ENCODE measurements at places on chromosomes 1 and 21.
A peak's percentile ranks its signal among the peaks of the same experiment; 100 is the strongest.

DNA sequence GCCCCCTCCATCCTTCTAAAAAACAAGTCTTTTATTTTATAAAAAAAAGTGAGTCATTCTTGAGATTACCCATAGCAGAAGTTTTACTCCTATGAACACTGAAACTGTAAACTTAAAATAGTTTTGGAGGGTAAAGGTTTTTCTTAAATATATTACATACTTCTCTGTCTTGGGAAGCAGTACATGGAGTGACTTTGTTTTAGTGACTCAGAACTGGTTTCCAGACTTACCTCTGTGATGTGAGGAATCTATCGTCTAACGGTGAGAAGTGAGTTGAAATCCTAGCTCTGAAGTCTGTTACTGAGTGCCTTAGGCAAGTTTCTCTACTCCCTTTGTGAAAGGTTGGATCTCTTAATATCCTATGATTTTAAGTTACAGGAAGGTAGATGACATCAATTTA lies 176.3 kb upstream of the POU3F1 start:
- no peak for DNase-seq

DNA sequence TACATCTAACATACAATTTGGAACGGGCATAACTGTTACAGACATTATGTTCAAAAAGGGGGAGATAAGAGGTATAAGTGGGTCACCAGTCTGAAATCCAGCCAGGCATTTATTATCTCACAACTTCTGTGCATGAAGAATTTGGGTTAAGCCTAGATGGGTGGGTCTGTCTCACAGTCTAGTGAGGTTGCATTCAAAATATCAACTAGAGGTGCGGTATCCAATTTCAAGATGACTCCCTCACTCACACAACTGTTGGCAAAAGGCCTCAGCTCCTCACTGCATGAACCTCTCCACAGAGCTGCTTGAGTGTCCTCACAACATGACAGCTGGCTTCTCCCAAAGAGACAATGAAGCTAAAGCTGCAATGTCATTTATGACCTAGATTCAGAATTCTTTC lies 4.7 kb downstream of the AUNIP start:
- peak; percentile 65 for DNase-seq

DNA sequence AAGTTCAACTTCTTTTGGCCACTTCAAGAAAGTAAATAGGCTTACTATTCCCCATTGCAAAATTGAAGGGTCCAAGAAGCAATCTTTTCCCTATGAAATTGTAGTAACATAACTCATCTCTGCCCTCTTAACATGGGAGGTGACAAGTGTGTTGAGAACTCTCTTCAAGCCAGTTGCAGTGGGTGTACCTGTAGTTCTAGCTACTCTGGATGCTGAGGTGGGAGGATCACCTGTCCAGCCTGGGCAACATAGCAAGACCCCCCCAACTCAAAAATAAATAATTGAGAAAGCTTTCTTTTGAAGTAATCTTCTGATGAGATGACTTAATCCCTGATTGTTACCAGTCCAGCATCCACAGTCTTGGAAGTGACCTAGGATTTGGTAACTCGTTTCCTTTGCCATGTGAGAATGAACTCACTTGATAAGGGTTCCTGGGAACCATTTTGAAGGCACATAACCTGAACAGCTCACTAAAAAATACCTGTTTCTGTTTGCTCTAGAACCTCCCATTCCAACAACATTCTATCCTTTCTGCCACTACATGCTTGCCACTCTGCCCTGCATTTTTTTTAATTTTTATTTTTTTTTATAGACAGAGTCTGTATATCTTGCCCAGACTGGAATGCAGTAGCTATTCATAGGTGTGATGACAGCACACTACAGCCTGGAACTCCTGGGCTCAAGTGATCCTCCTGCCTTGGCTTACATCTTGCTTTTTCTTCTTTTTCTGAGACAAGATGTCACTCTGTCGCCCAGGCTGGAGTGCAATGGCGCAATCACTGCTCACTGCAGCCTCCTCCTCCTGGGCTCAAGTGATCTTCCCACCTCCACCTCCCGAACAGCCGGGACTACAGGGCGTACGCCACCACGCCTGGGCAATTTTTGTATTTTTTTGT lies 1.4 kb upstream of the IPO9 start:
- DNase-seq: no peak

GRCh38 chr1:38241594-38242334 lies 195.2 kb upstream of the POU3F1 start:
- no peak for DNase-seq

- DNase-seq: no peak
These were observed 45.4 kb upstream of the IPO9 start for GRCh38 chr1:201783572-201783971.

DNA sequence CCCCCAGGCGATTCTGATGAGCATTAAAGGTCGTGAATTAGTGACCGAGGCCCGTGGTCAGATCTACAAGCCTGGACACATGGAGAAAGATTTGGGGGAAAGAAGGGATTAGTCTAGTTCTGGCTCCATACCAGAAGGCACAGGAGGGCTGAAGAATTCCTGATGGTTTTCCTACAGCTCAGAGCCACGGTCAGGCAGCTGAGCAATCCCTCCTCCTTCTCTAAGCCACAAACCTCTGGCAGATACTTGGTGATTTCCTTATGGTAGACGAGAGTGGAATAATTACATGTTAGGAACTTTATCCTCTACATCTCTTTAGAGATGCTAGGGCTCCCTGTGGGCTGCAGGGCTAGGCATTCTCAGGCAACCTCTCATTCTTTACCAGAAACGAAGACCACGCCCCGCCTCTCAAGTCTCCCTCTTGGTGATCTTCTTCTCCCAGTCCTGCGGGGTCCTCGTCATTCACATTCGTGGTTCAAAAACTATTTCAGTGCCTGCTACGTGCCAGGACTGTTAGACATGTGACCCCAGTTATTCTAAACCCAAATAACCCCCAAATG lies 20.5 kb upstream of the ZBTB18 start:
- DNase-seq: no peak

DNA sequence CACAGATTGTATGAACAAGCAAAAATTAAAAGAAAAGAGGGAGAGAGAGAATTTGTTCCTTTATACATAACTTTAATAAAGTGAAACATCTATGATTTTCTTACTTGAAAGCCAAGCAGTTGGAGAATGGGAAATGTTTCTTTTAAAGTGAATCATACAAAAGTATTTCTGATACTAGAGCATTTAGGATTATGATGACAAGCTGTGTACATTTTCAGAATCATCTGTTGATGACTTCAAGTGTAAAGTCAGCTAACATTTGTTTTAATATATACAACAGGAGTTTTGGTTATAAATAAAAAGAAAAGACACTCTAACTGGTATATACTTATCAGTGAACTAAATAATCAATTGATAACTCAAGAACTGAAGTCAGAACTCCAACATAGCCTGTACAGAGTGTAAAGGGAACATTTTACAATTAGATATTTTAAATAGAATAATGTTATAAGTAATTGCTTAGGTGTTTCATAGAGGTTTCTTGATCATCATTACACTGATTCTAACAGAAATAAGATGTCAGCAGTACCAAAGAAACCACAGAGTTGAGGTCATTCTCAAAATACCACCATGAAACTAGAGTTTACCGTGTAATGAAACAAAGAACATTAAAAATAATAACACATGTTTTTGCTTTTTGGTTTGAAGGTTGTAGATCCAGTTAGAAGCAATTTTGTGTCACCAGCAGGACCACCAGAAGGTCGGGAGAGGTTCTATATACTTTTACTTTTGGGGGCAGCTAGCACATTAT lies 103.4 kb downstream of the COL24A1 start:
- no peak for DNase-seq

- no peak for DNase-seq
These were observed 2.3 kb downstream of the LHX9 start for GRCh38 chr1:197919346-197920066.

DNA sequence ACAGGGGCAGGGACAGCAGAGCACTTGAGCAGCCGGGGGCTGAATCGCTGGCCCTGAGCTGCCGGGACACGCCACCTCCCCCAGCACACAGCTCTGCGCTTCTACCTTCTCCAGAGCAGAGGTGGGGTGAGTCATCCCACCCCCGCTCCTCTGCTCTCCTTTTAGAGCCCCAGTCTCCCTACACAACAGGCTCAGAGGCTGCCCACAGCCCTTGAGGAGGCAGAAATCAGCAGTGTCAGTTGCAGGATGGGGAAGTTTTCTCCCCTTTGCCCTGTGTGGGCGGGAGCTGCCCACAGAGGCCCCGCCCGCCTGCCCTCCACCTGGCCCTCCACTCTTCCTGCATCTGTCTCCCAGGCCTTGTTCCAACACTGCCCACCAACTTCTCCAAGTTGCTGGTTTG lies 94.6 kb downstream of the STUM start:
- peak; percentile 61 for DNase-seq

DNA sequence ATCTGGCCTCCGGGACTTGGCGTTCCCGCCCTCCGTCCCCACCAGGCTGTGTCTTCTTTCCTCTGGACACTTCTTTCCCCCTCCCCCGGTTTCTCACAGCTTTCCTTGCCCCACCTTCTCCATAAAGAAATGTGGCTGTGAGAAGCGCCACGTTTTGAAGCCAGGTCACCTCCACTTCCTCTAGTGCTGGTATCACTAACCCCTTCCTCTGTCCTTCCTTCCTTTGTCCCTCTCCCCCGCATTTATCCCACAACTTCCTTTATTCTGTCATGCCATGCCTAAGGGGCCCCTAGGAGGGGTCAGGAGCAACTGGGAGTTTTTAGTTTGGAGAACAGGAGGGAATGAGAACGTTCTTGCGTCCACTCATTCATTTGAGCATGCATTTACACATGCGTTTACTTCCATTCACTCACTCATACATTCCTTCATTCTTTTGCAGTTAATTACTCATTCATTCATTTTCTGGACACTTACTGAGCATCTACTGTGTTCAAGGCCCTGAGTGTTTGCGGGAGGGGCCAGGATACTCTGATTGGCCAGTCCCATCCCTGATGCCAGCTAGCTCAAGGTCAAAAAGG lies 5.0 kb upstream of the ACOT11 start:
- peak; percentile 35 for DNase-seq

DNA sequence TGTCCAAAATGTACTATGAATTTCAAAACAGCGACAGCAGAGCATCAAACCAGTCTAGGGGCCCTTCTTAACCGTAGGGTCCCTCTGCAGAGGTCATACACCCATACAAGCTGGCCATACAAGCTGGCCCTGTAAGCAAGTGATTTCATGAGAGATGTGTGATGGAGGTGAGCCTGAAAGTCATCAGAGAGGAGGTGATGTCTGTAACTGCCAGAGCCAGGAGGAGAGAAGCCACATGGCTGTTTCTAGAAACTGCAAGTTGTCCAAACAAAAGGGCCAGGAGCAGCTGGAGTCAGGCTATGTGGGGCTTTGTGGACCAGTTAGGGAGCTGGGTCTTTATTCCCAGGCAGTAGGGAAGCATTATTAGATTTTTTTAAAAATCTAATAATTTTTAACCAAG lies 14.8 kb upstream of the SERINC2 start:
- no peak for DNase-seq

- DNase-seq: no peak
These were observed 47.7 kb downstream of the BRINP3 start for GRCh38 chr1:190429932-190430331.

GRCh38 chr1:182633031-182633430 lies 28.8 kb upstream of the RGS16 start:
- DNase-seq: no peak

GRCh38 chr1:229430761-229431283 lies 3.1 kb downstream of the ACTA1 start:
- peak; percentile 88 for DNase-seq

- DNase-seq: no peak
These were observed 349.5 kb downstream of the TGFB2 start for GRCh38 chr1:218694636-218695035.

- DNase-seq: peak; percentile 62
These were observed 3.4 kb downstream of the KDM4A start for GRCh38 chr1:43653339-43653738.

- DNase-seq: no peak
These were observed 21.4 kb downstream of the WNT9A start for GRCh38 chr1:227926216-227926791.

- DNase-seq: no peak
These were observed 5.7 kb downstream of the F3 start for GRCh38 chr1:94535879-94536278.

- no peak for DNase-seq
These were observed 94.2 kb downstream of the PLXNA2 start for GRCh38 chr1:208149776-208150514.

- DNase-seq: no peak
These were observed 13.2 kb downstream of the ESRRG start for GRCh38 chr1:216710055-216710454.

DNA sequence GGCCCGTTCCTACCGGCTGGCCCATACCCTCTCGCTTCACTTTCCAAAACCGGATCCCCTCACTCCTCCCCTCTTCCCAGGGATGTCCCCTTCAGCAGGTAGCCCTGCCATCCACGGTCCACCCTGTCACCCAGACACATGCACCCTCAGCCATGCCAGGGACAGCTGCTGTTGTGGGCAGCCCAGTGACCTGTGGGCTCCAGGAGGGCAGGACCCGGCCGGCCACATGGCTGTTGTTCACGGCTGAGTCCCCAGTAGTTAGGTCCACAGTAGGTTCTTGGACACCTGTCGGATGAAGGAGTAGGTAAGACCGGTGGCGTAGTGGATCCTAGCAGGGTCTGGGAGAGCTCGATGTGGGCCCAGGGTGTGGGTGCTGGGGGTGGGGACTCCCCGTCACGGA lies 12.5 kb downstream of the SPSB1 start:
- DNase-seq: peak; percentile 72

- DNase-seq: no peak
These were observed 1.5 kb downstream of the PLK3 start for GRCh38 chr1:44801491-44802305.

DNA sequence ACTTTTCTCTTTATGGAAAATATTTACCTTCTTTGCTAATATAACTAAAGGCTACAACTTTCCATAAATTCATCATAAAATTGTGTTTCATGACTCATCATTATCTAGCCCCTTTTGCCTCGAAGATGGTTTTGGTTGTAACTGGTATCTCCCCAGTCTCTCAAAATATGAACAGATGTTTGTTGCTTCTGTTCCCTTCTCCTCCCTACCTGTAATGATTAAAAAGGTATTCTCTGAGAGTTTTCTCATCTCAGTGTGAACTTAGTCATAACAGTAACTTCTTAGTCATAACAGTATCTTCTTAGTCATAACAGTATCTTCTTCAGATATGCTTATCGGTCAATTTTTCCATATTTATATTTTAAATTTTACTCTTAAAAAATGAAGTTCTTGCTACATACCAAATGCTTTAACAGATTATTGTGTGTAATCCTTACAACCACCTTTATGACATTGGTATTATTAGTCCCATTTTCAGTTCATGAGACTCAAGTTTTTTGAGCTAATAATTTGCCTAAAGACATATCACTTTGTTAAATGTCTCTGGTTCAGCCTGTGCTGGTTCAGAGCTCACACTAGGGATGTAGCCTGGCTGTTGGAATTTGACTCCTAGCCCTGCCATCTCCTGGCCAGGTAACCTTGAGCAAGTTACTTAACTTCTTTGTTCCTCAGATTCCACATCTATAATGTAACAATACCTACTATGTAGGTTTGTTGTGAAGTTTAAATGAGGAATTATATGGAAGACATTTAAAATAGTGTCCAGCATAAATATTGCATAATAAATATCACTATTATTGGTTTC lies 32.6 kb downstream of the ATP1B1 start:
- DNase-seq: no peak

DNA sequence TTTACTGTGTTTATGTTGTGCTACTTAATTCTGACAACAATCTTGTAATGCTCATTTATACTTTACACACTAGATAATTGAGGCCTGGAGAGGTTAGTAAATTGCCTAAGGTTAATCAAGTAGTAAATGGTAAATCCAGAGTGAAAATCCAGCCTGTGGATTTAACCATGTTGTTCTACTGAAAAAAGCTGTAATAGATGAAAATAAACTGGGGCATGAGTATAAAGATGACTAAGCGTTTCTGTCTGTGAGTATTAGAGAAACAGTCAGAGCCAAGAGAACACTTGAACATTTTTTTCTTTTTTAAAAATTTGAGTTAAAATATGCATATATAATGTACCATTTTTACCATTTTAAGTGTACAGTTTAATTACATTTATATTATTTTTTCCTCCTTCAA lies 47.9 kb upstream of the LEPR start:
- no peak for DNase-seq
